Hematopoietic multipotent progenitor cell treated with erythropoietin and hydrocortisone succinate and interleukin-3 and kit ligand, for 6 days (in vitro differentiated cells): ENCODE measurements at places on chromosomes 11 and 22.
A peak's percentile ranks its signal among the peaks of the same experiment; 100 is the strongest.

GRCh38 chr22:37804881-37805809, 2.6 kb upstream of the GCAT start:
- peak; percentile 79 for DNase-seq

DNA sequence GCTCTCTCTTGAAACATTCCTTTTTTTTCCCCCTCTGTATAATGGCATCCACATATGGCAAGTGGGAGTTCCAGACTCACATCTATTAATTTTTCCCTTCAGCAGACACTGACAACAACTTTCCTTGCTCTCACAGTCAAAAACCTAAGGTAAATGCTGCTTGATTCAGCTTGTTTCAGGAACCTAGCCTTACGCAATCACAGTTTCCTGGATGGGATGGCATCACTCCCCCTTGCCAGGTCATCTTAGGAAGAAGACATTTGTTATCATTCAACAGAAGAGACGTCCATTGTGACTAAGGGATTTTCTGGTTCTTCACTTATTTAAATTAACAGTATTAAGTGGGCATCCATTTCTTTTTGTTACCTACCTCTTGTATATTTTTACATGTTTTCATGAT, 112.0 kb upstream of the PDGFD start:
- no peak for DNase-seq

DNA sequence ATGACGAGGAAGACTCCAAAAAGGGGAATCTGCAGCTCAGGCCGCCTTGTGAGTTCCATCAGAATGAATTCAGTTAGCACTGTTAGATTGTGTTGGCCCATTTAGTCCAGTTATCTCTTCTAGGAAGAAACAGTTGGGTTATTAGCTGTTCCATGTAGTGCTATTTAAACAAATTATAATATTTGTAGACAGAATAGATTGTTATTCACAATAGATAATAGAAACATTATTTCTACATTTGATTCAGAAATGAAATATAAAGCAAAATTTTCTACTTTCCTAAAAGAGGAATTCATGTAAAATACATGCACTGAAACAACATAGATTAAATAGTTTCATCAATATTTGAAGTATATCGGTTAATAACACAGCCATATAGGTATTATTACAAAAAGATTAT, at the start of gene OR8K5:
OR8K5 (minus strand) TSS at position 101 of the 400 bp plus-strand sequence; CDS start at position 101, 0 bp downstream.
- no peak for DNase-seq

DNA sequence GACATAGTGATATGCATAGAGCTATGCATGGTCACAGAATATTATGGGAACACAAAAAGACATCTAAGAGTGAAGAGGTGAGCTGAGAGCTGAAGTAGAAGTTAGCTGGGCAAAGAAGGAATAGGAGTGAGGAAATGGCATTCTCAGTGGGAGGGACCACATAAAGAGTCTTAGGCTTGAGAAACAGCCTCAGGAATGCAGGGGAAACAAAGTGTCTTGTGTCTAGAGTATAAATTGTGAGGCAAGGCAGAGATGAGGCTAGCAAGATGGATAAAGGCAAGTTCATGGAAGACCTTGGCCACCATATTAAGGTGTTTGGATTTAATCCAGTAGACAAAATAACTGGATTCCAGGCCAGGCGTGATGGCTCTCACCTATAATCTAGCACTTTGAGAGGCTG, 40.6 kb upstream of the CRTAM start:
- DNase-seq: no peak

DNA sequence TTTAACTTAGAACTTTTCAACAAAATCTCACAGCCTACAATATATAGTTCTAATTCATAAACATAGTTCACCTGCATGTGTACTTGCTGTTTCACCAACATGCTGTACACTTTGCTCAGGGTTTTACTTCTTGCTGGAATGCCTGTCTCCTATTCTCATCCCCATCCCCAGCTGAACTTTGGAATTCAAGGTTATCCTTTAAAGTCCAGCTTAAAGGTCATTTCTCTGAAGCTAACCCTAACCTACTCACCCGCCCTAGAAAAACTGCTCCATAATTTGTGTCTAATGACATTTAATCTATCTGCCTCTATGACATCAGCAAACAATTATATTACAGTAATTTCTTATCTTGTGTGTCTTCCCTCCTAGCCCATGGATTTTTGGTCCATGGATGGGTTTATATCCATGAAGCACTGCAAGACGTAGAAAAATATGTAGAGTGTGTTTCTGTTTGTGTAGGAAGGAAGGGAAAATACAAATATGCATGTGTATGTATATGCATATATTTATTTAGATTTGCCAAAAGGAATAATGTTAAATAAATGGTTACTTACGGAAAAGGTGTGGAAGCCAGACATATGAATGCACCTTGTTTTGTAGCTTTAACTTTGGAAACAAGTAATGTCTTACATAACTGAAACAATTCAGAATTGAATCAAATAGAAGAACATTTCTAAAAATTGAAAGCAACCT, 99.5 kb upstream of the APOA1 start:
- no peak for DNase-seq

DNA sequence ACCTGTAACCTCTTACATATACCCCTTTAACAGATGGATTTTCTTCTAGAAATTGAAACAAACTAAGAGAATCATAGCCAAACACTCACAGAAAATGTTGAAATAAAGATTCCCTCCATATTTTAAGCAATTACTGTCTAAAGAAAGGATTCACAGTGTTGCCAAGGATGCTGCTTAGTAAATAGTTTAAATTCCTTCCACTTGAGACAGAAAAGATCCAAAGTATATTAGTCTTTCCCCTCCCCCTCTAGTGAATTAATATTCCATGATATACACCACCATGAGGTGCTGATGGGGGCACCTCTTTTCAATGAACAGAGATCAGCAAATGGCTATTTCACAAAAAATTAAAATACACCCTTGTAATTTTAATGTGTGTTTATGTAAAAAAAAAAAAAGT, 186.8 kb downstream of the SOX6 start:
- no peak for DNase-seq

DNA sequence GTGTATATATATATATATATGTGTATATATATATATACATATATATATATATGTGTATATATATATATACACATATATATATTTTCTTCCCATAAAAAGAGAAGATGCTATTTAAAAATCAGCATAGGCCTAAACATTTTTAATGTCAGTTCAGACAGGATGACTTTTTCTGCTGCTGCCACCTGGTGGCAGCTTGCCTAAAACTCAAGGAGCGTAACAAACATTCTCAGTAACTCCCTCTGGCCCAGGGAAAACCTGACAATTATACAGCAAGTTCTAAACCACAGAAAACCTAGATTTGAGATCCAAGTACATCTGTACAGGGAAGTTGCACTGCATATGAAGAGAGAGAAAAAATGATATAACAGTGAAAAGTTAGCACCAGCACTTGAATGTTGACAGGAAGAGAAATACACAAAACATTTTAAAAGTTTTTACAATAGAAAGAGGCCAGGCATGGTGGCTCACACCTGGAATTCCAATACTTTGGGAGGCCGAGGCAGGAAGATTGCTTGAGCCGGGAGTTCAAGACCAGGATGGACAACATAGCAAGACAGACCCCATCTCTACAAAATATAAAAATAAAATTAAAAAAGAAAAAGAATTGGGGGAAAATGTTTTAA, 16.6 kb downstream of the OR8A1 start:
- DNase-seq: peak; percentile 74
